Smooth muscle cell of the pulmonary artery (primary cell): ENCODE measurements at places on chromosomes 11 and 22. TPM values are rescaled to one million over a fixed set of nuclear protein-coding genes. Genes with fewer than 3 reads are reported as not detected.

SMDT1 gene
- total RNA-seq: 5.5 and 10.5 TPM in 2 replicates

MOGAT2 gene
- not detected in 2 replicates for total RNA-seq

GNB1L gene
- 7.9 TPM in 2 replicates for total RNA-seq

OR5D18 gene
- total RNA-seq: not detected in 2 replicates

FHIP1B gene
- 13.3 and 21.1 TPM in 2 replicates for total RNA-seq
